Suppressor macrophage (primary cell): ENCODE measurements at places on chromosomes 1 and 21.

DNA sequence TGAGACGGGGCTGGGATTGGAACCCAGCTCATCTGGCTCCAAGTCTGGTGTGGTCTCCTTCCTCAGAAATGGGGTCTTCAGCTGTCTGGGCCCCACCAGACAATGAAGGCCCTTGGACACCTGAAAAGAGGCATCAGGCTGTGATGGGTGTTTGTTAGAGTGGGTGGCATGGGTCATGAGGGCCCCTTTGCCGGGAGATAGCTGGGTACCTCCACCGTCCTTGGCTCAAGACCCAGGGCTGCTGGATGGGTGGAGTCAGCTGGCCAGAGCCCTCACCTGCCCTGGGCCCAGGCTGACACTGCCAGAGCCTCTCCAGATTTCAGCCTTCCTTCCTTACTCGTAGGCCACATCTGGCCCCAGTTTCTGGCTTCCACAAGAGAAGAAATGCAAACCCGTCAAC lies 13.4 kb upstream of the TTC22 start:
- DNase-seq = no peak

- DNase-seq = no peak
Observed at GRCh38 chr1:154553056-154554030, 5.1 kb downstream of the UBE2Q1 start.

DNA sequence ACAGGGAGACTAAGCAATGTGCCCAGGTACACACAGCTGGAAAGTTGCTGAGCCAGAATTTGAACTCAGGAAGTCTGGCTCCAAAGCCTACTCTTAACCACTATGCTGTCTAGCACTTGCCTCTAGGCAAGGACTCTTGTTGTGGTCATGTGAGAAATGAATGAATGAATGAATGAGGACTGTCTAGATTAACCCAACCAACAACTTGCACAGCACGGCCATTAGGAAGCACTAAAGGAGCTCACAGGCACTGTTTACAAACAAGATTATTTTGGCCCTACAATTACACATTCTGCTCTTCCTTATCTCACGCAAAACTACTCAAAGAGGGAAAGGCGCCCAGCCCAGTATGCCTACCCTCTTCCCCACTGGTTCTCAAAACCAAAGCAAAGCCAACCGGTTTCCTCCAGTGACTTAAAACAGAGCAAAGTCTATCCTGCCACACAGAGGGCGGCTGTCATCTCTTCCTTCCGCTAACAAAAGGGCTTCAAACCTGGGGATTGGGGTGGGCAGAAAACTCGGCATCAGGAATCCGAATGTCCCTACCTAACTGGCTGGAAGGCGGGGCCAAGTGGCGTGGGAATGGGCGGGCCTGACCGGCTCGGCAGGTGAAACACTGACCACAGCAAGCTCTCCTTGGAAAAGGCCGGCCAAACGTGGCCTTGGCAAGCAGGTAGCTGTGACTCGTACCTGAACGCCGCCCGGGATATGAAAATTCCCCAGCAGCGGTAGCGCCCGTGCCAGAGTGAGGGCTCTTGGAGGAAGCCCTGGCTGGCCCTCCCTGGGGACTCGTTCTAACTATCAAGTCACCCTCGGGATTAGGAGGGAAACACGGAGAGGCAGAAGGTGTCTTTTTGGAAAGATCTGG lies 948 bp downstream of the STK40 start:
- peak; percentile 49 for DNase-seq

- no peak for DNase-seq
Observed at GRCh38 chr1:234067581-234068337, 163.3 kb downstream of the SLC35F3 start.

GRCh38 chr1:188846468-188846867 lies 1631.2 kb downstream of the BRINP3 start:
- DNase-seq = no peak

DNA sequence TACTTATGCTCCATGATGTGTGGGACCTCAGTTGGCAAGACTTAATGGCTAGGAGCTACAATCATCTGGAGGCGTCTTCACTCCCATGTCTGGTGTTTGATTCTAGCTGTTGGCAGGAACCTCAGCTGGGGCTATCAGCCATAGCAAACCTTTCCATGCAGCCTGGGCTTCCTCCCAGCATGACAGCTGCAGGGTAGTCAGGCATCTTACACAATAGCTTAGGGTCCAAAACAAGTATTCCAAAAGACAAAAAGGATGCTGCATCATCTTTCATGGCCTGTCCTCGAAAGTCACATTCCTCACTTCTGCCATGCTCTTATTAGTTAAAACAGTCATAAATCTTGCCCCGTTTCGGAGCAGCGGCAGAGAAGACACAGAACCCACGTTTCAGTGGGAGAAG lies 90.9 kb downstream of the LRRC8C start:
- peak; percentile 38 for DNase-seq

DNA sequence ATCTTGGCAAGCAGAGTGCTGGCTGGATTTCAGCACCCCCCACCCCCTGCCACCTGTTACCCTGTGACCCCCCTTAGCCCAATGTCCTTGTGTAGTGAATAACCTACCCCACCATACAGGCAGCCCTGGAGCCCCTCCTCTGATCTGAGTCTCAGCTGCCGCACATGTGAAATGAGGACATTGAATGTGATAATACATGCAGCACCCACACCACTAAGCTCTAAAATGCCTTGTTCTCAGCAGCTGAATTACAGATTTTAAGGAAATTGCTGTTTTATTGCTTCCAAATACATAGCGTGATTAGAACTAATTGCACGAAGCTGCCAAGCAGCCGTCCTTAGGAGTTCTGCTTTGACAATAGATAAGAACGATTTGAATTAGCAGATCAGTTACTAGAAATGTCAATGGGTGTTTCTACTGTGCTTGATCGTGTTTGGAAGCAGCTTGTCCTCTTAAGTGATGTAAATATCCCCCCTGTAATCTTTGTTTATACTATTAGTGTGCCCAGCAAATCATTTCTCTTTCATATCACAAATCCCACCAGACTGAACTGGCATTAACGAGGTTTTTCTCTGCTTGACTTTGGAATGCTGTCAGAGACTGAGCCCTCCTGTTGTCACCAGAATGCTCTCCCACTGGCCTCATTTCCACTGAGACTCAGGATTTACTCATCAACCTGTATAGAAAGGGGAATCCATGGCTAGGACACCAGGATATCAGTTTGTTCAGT lies 4.9 kb downstream of the SLAMF8 start:
- DNase-seq = no peak

DNA sequence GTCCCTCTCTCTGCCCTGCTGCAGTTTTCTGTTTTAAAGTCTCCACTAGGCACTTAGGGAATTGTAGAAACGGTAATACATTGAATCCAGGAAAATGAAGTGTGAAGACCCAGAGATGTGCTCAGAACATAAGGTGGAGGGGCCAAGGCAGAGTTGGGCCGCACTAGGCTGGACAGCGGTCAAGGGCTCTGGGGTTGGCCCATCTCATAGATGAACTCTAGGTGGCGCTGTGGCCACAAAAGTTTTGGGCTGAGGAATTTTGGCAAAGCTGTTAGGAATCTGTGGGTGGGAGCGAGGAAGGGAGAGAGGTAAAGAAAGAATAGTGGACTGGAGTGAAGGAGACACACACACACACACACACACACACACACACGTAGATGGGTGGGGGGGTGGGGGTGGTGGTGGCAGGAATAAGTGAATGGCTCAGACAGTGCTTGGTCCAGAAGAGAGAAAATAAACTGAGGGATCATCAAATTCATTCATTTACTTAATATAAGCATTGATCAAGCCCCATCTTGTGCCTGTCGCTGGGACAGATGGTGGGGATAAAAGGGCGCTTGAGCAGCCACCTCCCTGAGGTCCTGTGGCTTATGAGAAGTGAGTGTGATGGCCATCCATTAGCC lies 258.5 kb downstream of the TRABD2B start:
- peak; percentile 32 for DNase-seq

GRCh38 chr1:44030605-44031251 lies 534 bp downstream of the SLC6A9 start:
- peak; percentile 60 for DNase-seq

DNA sequence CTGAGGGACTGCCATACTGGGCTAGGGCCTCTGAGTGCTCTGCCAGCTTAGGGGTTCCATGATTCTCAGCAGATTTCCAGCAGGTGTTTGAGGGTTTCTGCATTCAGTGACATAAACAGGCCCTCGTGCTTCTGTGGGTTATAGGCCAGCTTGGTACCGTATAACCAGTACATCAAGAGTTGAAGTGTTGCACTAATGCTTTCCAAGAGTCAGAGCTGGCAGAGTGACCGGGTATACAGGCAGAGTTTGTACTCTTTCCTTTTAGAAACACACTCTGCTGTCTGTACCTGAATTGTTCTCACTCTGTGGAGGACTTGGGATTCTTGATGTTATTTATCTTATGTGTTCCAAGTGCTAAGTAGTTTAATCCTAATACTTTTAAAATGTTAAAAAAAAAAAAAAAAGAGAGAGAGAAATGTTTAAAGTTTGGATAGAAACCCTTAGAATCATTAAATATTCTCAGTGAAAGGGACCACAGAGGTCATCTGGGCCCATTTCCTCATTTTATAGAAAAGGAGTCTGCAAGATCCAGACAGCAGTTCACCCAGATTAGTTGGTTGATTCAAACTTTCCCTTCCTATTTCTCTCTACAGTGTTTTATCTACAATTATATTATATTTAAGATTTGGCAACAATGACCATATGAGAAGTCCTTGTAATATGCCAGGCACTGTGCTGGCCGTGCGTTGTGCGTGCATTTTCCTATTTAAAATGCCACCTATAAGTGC lies 325.8 kb downstream of the KIF26B start:
- peak; percentile 69 for DNase-seq

- no peak for DNase-seq
Observed at GRCh38 chr1:212247988-212248387, 37.2 kb upstream of the PPP2R5A start.

DNA sequence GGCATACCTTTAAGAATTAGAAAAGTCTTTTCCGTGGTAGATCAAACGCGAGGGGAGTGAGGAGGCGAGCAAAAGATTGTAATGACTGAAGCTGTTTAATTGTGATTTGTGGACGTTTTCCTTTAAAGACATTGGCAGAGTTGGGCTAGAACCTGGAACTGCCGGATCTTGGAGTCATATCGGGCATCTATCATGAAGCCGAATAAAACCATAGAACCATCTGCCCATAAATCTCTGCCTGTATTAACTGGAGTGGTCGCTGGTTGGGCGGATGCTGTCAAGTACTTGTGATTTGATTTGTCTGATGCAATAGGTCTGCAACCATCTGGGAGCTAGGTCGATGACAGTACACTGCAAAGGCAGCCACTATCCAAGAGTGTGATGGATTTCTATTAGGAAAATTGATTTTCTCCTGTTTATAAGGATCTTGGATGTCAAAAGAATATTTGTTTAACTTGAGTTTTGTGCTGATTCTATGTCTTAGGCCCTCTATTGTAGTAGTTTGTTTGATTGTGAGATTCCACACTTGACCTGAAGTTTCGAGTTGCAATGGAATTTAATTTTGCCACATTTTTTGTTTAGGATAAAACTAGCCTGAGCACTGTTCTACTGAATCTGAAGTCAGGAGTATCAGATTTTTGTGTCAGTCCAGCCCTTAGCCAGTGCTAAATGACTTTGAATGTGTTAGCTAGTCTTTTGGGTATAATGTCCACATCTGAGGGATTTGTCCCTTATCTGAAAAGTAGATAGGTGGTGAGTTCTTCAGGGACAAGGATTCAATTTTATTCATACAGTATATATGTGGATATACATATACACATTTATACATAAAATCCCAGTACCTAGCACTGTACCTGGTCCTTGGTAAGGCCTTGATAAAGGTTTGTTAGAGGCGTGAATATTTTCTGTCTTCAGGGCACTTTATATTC lies 1.2 kb downstream of the SARS1 start:
- peak; percentile 55 for DNase-seq

GRCh38 chr1:169321539-169321938 lies 46.1 kb downstream of the NME7 start:
- DNase-seq = peak; percentile 5

DNA sequence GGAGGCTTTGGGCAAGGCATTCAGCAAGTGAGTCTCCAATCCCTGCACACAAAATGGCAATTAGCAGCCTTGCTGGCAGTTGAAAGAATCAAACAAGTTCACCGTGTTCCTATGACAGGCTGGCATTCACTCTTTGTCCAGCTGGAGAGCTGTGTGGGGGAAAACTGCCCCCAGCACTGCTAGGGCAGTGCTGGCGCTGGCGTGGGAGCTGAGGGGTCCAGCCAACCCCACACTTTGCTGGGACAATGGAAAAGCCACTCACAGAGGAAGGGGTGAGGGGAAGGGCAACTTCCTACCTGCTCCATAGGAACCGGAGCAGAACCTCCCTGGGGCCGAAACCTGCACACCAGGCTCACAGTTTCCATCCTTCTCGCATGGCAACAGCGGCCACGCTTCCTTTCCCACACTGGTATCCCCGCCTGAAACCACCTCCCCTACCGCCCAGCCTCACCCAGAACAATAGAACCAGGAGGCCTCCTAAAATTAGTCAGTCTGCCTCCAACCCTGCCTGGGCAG lies 26.7 kb upstream of the KCNN3 start:
- DNase-seq = no peak

DNA sequence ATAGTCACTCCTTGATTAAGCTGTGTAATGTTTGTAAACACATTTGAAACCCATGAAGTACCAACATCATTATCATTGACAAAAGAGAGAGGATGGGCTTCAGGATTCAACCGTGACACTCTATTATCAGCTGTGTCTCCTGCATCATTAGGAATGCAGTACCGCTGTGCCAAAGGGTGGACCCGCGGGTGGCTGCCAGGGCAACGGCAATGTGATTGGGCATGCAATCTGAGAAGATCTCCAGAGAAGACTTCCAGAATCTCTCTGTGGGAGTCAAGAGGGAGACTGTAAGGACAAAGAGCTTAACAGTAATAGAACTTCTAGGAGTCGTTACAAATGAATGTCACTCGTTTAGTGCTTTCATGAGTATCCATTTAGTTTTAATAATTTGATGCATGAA lies 97.9 kb downstream of the USH2A start:
- DNase-seq = no peak

DNA sequence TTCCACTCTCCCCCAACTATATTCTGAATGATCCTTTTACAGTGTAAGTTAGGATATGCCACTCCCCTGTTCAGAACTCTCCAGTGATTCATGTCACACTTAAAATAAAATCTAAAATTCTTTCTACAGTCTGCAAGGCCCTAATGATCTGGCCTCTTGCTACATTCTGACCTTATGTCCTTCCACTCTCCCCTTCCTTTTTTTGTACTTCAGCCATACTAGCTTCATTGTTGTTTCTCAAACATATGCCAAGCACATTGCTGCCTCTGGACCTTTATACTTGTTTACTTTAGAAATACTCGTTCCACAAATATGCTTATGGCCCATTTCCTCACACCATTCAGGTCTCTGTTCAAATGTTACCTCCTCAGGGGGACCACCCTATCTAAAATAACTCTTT lies 14.8 kb upstream of the PSMA5 start:
- DNase-seq = peak; percentile 38

DNA sequence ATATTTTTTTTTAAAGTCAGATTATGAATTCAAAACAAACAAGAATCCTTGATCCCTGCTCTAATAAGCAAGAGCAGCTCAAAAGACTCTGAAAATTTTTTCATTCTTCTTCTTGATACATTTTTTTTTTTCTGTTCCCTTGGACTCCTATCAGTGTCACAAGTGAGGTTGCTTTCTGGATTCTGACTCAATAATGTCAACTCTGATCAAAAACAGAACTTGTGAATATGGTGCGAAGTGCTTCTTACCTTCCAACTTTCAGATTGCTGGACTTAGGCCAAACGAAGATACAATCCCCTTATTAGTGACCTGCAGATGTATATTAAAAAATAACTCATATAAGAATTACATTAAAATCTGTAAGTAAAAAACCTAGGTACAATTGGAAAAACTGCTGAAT lies 136.1 kb downstream of the GPATCH2 start:
- no peak for DNase-seq
